ENCODE measurements at places on chromosomes 6 and 20.
A peak's percentile ranks its signal among the peaks of the same experiment; 100 is the strongest.

- peak; percentile 50 for DNase-seq
Measured at GRCh38 chr6:141482796-141483597, 649.7 kb upstream of the GJE1 start.

DNA sequence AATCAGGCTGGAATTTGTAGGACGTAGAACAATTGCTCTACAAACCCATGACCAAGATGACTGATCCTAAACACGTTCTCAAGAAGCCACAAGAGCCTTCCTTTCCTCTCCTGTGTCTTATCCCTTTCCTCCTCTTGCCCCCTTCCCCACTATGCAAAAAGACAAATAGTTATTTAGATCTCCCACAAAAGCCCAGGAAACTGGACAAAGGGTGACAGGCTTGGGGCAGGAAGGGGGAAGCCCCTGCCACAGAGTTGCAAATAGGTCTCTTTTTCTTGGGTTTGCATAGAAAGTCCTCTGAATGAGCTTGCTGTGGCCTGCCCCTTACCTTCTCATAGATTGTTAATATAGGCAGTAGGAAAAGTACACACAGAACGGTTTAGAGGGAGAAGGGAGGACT lies 377.1 kb upstream of the BTBD3 start:
- no peak for DNase-seq

- peak; percentile 27 for DNase-seq
Measured at GRCh38 chr6:143698759-143699429, 21.1 kb downstream of the PHACTR2 start.

- DNase-seq = no peak
Measured at GRCh38 chr6:168239044-168239773, 80.4 kb downstream of the DACT2 start.

- no peak for DNase-seq
Measured at GRCh38 chr6:51349857-51350256, 531.2 kb downstream of the TFAP2B start.

GRCh38 chr20:14724468-14724867 lies 387.1 kb upstream of the FLRT3 start:
- no peak for DNase-seq

GRCh38 chr6:106629859-106630163 lies 433 bp downstream of the QRSL1 start:
- no peak for DNase-seq

DNA sequence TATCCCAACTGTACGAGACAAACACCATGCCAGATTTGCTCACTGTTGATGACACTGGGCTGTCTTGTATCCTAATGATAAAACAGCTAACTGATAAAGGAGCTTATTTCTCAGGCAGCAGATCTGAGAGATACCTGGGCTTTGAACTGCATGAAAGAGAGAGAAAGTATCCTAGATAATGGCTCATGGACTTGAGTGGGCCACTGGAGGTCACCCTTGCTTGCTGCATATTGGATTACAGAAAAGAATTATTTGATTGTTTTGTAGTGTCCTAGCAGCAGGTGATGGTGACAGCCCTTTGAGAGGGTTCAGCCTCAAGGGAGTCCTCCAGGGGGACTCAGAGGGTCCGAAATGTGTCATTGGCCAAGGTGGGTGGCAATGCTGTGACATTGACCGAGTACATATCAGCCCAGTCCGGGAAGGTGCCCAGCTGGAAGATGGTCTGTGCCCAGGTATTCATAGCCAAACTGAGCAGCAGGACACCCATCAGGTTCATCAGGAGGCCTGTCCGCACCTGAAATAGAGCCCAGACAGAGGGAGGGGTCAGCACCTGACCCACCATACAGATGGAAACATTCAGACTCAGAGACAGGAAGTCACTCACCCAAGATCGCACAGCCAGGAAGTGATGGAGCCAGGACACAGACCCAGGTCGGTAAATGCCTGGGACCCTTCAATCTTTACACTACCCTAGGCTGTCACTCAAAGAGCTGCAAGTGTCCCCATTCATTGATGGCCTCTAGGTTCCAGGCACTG lies 9.4 kb upstream of the OCSTAMP start:
- DNase-seq = peak; percentile 44

- DNase-seq = no peak
Measured at GRCh38 chr6:56687551-56687950, 44.9 kb upstream of the DST start.

- DNase-seq = peak; percentile 71
Measured at GRCh38 chr6:31711233-31711632, 3.9 kb upstream of the LY6G6D start.

DNA sequence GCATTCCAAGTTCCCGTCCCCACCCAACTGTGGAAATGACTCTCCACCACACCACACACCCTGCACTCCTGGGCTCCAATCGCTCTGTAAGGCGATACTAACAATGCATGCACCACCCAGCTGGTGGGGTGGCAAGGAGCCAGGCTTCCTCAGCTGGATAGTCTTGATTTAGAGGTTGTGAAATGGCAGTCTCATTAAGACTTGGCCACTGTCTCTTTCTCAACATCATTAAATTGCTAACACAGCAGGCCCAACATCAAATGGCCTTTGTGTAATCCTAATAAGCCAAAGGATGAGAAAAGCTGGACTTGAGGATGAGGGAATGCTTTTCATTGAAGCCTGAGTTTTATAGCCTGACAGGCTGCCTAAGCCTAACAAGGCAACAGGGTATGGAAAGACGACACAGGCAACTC lies 223.7 kb downstream of the GMDS start:
- DNase-seq = peak; percentile 48

DNA sequence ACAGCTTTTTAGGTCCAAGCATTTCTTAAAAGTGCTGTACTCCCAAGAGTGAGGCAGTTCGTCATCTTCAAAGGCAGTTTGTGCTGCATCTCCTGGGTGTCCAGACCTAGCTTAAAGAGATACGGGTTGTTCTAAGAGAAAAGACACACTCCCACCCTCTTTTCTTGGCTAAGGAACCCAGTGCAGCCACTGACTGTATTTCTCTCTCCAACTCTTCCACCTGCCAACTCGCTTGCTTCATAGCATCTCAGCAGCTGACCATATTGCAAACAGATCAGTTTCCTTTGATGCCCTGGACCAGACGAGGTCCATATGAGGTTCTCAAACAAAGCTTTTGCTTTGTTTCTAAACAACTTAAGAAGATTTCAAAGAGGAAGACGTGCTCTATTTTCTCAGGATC lies 101.1 kb downstream of the ISM1 start:
- no peak for DNase-seq

GRCh38 chr6:47083586-47084047 lies 41.5 kb upstream of the ADGRF1 start:
- peak; percentile 37 for DNase-seq

DNA sequence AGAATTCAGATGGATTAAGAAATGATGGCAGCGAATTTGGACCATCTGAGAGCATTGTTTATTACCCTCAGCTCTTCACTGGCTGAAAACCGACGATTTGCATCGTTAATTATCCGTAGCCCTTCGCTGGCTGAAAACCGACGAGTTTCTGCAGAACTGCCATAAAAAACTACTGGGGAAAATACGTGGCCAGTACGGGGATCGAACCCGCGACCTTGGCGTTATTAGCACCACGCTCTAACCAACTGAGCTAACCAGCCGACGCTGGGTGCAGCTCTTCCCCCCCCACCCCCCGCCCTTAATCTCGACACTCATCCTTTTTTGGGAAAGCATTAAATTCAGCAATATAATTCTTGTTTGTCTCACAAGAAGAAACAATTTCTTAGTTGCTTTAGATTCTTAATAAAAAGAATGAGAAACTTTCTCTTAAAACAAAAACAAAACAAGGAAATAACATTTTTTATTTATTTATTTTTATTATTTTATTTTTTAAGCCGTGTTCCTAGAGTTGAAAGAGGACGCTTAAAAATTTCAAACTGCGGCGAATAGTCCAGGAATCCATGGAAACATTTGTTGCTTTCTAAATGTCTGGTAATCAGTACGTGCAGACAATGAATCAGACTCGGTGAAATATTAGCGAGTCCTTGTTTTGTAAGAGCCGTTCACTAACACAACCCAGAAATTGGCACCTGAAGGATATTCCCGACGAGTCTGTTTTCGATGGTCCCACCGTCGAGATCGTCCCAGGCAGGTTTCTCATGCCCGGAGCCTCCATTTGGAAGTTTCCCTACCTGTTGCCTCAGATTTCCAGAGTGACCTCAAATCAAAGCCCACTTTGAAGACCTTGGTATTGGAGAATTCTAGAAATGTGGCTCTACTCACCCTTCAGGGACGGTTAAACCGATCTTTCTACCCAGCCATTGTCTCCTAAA lies 27.8 kb downstream of the PRSS16 start:
- DNase-seq = no peak

GRCh38 chr6:83853178-83854000 lies at the start of gene RIPPLY2:
RIPPLY2 (plus strand) TSS chr6:83853360; CDS start chr6:83853417, 57 bp downstream.
- DNase-seq = peak; percentile 4

- no peak for DNase-seq
Measured at GRCh38 chr6:113824411-113824810, 32.7 kb upstream of the MARCKS start.

DNA sequence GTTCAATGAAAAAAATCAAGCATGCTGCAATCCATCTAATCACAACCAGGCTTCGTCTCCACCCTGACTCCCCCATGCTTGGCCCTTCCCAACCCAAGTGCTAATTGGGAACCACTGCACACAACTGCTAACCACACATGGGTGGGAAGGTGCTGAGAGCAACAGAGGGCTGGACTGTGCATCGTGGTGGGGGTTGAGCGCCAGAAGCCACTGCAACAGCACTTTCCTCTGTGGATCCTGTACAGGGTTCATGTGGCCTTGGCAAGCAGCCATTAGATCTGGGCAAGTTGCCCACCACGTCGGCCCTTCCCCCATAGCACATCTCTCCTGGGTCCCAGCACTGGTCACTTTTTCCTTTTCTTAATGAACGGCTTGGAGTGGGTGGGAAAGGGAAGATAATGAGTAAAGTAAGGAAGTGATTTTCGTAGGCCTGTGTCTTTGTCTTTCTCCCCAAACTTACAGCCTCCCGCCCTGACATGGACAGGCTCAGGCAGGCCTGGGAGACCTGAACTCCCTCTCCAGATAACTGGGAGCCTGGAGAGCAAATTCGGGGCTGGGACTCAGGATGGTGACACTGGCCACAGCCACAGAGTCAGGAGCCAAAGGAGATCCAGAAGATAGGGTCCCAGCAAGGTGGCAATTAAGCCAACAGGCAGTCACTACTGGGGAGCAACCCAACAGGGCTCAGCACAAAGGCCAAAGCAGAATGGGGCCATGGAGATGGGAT lies 34.4 kb upstream of the MRPS10 start:
- DNase-seq = peak; percentile 12

GRCh38 chr6:117072134-117072533 lies 193.2 kb upstream of the VGLL2 start:
- no peak for DNase-seq

DNA sequence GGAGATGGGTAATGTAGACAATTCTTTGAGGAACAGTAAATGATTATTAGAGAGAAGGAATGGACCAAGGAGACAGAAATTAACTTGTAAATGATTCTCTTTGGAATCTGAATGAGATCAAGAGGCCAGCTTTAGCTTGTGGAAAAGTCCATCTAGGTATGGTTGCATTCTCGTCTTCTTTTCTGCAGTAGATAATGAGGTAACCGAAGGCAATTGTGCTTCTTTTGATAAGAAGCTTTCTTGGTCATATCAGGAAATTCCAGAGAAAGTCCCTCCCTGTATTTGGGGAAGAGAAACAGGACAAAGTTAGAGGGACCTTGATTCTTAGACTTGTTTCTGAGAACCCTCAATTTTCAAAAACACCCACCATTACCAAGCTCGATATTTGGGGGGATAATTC lies 109.1 kb upstream of the PRSS16 start:
- no peak for DNase-seq

GRCh38 chr6:51147756-51148155 lies 329.1 kb downstream of the TFAP2B start:
- DNase-seq = no peak

DNA sequence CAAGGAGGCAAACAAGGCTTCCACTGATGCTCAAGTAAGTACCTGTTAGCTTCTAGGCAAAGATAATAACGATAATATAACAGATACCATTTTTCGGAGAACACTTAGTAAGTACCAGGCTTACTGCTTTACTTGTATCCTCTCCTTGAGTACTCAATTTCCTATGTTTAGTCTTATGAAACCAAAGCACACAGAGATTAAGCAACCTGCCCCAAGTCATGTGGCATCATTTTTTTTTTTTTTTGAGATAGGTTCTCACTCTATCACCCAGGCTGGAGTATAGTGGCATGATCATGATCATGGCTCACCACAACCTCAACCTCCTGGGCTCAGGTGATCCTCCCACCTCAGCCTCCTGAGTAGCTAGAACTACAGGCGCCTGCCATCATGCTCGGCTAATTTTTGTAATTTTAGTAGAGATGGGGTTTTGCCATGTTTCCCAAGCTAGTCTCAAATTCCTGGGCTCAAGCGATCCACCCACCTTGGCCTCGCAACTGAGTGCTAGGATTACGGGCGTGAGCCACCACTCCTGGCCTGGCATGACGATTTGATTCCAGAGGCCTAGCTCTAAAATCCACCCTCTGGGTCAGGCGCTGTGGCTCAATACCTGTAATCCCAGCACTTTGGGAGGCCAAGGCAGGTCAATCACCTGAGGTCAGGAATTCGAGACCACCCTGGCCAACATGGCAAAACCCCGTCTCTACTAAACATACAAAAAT lies 14.0 kb downstream of the SPAG4 start:
- no peak for DNase-seq

DNA sequence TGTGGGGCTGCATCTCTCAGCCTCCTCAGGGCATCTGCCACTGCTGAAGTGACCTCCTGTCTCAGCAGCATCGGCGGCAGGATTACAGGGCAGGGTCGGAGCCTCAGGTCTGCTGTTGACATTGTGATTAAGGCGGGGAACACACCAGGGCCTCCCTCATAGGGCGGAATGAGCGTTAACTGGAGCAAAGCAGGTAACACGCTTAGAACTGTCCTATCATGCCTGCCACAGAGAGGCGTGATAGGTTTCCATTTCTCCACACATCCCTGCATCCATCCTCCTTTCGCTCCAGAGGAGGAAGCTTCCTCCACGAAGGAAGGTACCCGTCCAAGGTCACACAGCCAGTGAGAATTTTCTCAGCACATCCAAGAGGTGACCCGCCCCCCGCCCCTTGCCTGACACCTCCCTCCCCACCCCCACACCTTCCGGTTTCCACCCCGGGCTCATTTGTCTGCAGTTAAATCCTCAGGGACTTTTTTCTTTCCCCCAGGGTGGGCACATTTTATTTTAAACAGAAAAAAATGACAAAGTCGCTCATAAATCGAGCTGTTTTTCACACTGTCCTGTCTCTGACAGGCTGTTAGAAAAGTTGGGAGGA lies 200.8 kb downstream of the TFAP2C start:
- DNase-seq = no peak

- no peak for DNase-seq
Measured at GRCh38 chr20:53161073-53161472, 188.9 kb downstream of the TSHZ2 start.

GRCh38 chr6:125528621-125529041 lies 220.8 kb upstream of the HEY2 start:
- DNase-seq = no peak

DNA sequence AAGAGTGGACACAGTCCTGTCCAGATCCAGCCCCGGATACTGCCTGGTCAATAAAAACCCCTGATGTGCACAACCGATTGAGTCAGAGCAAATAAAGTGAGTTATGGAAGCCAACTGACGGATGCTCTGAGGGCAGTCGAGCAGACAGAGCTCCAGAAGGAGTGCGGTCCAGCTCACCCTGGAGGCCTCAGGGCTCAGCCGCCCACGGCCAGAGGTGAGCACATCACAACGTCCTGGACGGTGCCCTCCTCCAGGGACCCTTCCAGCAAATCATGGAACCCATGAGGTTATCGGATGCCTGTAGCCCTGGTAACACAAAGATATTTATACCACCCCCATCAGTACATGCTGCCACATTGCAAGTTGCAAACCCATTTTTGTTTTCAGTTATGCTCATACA lies 44.0 kb upstream of the SMOC2 start:
- DNase-seq = no peak

GRCh38 chr20:61173267-61173666 lies 78.8 kb upstream of the CDH4 start:
- no peak for DNase-seq
